AG04450 (cell line): ENCODE measurements at places on chromosomes 5 and 9.

- no peak for DNase-seq
Observed at GRCh38 chr9:136341042-136341655, 13.8 kb downstream of the GPSM1 start.

DNA sequence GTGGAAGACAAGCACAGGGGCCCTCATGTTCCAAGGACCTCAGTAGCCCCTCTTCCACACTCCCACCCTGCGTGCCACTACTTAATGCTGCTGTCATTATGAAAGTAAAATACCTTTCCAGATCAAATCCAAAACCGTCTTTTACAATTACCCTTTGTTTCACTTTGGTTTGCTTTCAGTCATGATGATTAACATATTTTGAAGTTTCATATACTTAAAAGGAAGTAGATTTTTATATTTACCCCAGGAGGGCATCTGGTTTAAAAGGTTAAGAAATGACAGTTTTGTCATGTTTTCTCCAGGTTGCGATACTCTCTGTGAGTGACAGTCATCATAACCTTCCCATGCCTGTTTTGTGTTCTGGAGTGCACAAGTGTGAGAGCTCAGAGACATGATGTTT, 13.5 kb upstream of the MAP1B start:
- DNase-seq = no peak

- DNase-seq = no peak
Observed at GRCh38 chr5:31273161-31273560, 79.7 kb downstream of the CDH6 start.

GRCh38 chr9:99896119-99896518, 10.3 kb upstream of the STX17 start:
- no peak for DNase-seq

GRCh38 chr9:113393281-113393680, 7.8 kb downstream of the ALAD start:
- no peak for DNase-seq

DNA sequence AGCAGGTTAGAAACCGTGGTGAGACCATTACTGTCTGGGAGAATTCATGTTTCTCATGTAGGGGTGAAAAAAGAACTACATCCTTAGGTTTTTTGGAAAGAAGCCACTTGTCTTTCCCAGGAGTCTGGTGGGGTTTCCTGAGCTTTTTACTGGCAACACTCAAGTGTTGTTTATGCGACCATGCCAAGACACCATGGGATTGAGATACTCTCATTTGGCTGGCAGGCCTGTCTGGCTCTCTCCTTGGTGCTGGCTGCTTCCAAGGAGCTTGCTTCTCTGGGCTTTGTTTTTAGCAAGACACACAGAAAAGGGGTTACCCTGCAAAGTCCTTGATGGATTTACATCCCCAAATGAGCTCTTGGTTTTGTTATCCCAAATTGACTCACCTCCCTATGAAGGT, 80.9 kb upstream of the ISL1 start:
- DNase-seq = no peak

DNA sequence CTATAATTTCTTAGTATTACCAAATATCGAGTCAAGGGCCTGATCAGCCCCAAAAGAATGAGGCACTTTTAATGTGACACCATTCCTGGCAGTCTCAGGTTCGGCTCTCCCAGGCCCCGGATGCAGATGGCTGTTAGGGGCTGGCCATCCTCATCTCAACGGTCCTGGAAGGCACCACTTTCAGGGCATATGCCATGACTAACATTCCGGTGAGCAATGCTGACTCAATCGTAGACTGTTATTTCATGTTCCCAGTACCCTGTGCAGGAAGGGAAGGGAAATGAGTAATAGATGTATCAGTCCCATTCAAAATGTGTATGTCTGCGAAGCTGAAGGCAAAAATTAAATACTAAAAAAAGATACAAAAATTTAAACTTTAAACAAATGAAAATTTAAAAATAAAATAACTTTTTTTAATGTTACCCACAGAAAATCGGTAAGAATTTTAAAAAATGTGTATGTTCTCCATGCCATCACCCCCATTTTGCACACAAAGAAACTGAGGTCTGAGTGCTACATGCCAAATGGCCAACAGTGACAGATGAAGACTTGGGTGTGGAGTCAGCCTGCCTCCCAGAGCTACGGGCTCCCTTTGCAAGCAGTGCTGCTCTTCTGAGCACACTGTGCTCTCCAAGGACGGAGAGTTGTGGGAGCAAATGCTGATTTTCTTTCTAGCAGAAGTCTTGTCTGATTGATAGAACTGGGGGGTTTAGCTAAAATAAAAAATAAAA, 79.0 kb downstream of the GLDC start:
- peak; percentile 86 for DNase-seq

DNA sequence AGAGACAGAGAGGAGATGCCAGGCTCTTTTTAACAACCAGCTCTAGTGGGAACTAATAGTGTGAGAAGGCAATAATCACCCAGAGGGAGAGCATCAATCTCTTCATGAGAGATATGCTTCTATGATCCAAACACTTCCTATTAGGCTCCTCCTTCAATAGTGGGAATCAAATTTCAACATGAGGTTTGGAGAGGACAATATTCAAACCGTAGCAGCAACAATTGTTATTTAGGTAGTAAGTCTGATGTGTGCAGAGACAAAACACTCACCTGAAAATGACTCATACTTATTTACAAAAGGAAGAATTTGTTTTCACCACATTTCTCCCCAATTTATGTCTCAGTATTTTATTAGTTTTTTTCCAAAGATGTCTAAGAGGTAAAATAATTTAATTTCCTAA, 144.3 kb downstream of the ST8SIA4 start:
- no peak for DNase-seq

DNA sequence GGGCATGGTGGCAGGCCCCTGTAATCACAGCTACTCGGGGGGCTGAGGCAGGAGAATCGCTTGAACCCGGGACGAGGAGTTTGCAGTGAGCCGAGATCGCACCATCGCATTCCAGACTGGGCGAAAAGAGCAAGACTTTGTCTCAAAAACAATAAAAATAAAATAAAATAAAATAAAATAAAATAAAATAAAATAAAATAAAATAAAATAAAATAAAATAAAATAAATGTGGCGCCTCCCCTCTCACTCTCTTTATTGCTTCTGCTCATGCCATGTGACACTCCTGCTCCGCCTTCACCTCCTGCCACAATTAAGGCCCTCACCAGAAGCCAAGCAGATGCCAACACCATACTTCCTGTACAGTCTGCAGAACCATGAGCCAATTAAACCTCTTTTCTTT, 3.8 kb upstream of the SHC3 start:
- DNase-seq = no peak

DNA sequence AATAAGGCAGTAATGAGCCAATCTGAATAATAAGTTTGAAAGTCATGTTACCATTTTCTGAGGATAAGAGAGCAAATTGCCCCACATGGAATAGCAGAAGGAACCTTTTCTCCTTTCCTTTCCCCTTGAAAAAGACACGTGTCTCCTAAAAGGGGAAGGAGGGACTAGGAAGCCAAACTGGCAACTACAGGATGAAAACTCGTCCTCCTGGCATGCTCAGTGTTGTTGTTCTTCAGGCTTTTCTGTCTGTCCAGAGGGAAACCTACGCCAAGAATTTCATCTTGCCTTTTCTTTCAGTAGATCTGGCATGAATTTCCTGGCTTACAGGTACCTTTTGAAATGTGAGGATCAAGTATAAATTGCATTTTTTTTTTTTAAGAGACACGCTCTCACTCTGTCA, 355.9 kb upstream of the TLE4 start:
- no peak for DNase-seq

GRCh38 chr5:80165452-80165851, 90.4 kb downstream of the SERINC5 start:
- no peak for DNase-seq

GRCh38 chr5:41410737-41411136, 99.7 kb downstream of the PLCXD3 start:
- no peak for DNase-seq

DNA sequence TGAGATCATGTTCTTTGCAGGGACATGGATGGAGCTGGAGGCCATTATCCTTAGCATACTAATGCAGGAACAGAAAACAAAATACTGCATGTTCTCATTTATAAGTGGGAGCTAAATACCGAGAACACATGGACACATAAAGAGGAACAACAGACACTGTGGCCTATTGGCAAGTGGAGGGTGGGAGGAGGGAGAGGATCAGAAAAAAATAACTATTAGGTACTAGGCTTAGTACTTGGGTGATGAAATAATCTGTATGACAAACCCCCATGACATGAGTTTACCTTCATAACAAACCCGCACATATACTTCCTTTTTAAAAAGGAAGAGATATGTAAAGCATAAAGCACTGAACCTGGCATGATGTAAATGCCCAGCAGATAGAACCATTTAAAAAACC, 99.0 kb downstream of the MEGF10 start:
- no peak for DNase-seq

GRCh38 chr9:133143639-133144141, 20.0 kb downstream of the GBGT1 start:
- DNase-seq = no peak

- DNase-seq = no peak
Observed at GRCh38 chr9:94148419-94148818, 64.2 kb downstream of the PTPDC1 start.

GRCh38 chr5:140216478-140217074, 41.6 kb downstream of the CYSTM1 start:
- DNase-seq = no peak

GRCh38 chr9:73135394-73135793, 16.3 kb upstream of the ANXA1 start:
- DNase-seq = no peak

GRCh38 chr9:4126184-4126865, 173.5 kb downstream of the GLIS3 start:
- DNase-seq = no peak

DNA sequence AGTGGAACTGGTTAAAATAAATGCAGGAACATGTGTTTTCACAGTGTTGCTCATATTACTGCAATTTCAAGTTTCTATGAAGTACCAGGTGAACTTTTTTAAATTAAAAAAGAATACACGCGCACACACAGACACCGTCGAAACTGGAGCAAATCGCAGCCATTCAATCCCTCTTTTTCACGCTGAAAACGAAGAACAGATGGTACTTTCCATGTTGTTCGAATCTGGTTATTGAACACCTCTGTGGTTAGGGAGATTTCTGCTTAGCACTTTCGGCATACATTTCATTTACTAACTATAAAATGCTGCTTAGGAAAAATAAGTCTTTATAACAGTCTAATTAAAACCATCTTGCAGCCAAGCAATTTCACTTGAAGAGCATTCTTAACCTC, 6.8 kb downstream of the ZNF608 start:
- no peak for DNase-seq

DNA sequence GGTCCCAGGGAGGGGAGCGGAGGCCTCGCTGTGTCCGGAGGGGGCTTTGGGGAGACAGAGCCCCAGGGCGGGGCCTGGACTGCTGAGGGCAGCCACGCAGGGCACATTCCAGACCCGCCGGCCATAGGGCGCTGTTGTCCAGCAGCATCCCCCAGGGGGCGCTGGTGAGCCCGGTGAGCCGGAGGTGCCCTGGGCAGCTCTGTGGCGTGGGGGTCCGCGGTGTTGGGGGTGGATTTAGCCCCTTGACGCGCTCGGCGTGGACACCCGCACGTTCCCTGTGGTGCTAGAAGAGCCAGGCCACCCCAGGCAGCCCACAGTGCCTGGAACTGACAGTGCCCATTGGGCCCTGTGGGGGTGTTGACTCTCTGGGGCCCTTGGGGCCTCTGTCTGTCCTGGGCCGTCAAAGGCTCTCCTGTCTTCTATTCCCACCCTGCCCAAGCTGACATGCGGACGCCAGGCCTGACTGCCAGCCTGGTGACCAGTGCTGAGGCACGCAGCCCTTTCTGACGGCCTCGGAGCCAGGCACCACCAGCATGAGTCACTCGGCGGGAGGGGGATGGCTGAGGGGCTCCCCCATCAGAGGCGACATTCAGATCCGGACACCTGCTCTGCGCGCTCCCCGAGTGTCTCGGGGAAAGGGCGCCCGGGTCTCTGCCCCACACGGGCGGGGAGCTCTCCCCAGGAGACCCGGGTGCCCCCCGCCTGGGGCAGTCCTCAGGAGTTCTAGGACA, 23.9 kb downstream of the TPPP start:
- DNase-seq = no peak

DNA sequence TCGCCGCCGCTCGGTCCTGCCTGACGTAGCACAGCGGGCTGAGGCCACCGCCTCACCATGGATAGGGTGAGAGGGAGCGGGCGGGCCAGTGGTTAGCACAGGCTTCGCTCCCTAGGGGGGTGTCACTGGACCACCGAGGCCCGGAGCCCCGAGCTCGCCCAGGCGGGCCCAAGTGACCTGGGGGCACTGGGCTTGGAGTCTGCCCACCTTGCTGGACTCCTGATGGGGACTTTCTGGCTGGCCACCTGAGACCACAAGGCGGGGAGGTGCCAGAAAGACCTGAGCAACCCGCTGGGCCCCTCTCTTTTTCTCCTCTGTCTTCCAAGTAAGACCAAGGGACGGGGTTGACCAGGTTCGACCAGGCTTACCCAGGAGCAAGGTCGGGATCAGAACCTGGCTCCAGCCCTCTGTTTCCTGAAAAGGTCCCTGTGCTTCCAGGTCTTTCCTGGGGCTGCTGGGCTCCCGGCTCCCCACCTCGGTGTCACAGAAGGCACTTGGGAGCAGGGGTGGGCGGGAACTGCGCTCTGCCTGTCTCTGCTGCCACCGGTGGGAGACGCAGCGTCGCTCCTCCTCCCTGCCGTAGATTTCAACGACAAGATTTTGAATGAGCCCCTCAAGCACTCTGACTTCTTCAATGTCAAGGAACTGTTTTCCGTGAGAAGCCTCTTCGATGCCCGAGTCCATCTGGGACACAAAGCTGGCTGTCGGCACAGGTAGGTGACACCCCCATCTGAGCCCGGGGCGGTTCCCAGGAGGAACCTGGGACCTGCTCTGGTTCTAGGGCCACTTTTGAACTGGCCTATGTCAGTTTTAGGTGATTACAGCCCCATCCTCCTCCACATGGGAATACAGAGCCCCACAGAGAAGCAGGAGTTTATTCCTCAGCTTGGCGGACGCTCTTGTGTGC, 1.0 kb downstream of the MRPS2 start:
- DNase-seq = no peak

DNA sequence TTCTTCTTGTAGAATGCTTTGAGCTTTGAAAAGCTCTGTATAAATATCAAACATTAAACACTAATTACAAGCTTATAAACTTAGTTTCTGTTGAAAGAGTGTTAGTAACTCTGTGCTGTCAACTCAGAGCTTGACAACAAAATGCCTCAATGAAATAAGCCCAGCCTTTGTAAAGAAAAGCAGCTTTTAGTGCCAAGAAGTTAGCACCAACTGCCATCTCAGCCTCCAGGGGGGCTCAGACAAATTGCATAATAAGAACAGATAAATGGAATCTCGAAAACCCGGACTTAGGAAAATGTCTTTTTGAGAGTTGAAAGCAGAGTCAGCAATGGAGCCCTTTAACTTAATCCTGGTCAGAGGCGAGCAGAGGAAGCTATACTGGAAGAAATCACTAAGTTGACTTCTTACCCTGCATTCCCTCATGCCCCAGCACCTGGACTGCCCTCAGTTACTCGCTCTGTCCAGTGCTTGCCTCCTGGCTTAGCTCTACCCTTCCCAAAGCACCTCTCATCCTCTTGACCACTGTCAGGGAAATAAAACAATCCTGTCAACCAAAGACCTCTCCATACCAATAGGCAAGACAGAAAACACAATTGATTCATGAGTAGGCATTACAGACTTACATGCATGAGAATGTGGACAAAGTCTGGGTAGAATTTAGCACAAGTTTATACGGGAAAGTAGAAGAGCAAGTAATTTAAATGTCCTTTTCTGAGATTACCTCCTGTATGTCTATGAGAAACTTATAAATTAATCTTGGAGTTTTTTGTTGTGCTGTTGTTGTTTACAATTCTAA, 352.7 kb downstream of the ZNF608 start:
- DNase-seq = no peak

GRCh38 chr9:107750741-107751566, 261.4 kb upstream of the KLF4 start:
- peak; percentile 96 for DNase-seq

- no peak for DNase-seq
Observed at GRCh38 chr9:115349542-115349941, 231.6 kb upstream of the TNC start.
